ENCODE measurements at places on chromosomes 1 and 21.

- H3K4me1 ChIP-seq = no peaks in the 10 kb centered on the region
- no peaks in the 10 kb centered on the region for H3K36me3 ChIP-seq
- no peak for DNase-seq
- H3K27ac ChIP-seq = peak overlapping the region; percentile 59
Measured at GRCh38 chr1:110243574-110243973, 33.5 kb downstream of the KCNC4 start.

DNA sequence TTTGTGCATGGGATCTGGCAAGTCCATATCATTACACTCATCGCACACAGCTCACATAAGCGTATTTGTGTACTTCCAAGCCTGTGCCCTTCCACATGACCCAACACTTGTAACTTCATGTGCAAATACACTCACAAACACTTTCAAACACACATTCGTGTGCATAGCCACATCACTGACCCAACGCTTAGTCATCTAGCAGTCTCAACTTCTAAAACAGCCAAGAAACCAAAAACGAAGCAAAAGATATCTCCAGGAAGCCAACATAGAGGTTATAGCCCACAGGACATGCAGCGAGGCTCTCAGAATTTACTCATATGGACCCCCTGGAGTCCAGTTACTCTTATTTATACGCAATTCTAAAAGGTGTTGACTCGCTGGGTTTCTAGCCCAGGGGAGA lies 10.9 kb upstream of the GOLT1A start:
- no peaks in the 10 kb centered on the region for H3K4me1 ChIP-seq
- peak; percentile 8 for DNase-seq
- no peaks in the 10 kb centered on the region for H3K27me3 ChIP-seq
- H3K36me3 ChIP-seq = no peaks in the 10 kb centered on the region
- no peak overlapping the region for H3K4me3 ChIP-seq

- no peak overlapping the region for H3K27ac ChIP-seq
- no peaks in the 10 kb centered on the region for H3K36me3 ChIP-seq
- H3K4me1 ChIP-seq = no peaks in the 10 kb centered on the region
- no peak overlapping the region for H3K4me3 ChIP-seq
- no peaks in the 10 kb centered on the region for H3K27me3 ChIP-seq
Measured at GRCh38 chr1:49527606-49528305, 496.0 kb downstream of the AGBL4 start.

DNA sequence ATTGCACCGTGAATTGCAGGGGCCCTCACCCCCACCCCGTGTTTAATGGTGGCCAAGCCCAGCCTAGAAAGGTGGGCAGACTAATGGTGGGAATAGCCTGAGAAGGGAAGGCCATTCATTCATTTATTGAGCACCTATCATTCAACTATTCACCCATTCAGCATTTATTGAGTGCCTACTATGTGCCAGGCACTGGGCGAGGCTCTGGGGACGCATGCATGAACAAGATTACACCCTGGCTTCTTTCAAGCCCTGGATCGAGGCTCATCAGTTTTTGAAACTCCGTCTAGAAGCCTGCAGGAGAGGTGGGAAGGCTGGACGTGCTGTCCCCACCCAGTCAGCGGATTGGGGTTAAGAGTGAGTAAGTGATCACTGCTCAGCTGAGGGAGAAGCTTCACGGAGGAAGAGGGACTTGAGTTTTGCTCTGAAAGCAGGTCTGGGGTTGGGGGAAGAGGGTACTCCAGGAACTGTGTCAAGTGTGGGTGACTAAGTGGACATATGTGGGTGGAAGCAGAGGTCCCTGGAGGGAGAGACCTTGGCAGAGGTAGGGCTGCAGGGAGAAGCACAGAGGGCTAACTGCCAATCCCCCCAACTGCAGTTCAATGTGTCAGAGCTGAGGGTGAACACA lies 35.6 kb downstream of the MEF2D start:
- no peaks in the 10 kb centered on the region for H3K27me3 ChIP-seq
- no peak for DNase-seq
- no peak overlapping the region for H3K4me3 ChIP-seq

- no peaks in the 10 kb centered on the region for H3K36me3 ChIP-seq
- no peak for DNase-seq
- no peak overlapping the region for H3K27ac ChIP-seq
- no peak overlapping the region for H3K4me3 ChIP-seq
- no peaks in the 10 kb centered on the region for H3K4me1 ChIP-seq
Measured at GRCh38 chr21:26717146-26717739, 128.0 kb downstream of the ADAMTS1 start.
